ENCODE measurements at places on chromosomes 6 and 20. TPM values are rescaled to one million over a fixed set of nuclear protein-coding genes. Genes with fewer than 3 reads are reported as not detected.

- DNase-seq, result no peak
Observed at GRCh38 chr6:152078804-152079203, 271.3 kb downstream of the ESR1 start.

GRCh38 chr6:9405369-9405768 lies 970.0 kb upstream of the SLC35B3 start:
- no peak for DNase-seq

DNA sequence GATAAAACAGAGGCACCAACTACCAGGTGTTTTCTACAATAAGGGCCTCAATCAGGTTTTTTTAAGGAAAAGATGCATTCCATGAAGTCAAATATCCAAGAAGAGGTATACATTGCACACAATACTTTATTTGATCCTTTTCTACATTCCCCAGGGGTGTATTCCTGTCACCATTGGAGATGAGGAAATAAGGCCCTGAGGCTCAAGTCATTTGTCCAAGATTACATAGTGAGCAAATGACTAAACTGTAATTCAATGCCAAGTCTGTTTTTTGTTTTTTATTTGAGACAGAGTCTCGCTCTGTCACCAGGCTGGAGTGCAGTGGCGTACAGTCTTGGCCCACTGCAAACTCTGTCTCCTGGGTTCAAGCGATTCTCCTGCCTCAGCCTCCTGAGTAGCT lies 69.2 kb upstream of the CDYL start:
- no peak for DNase-seq

- DNase-seq, result no peak
Observed at GRCh38 chr6:46011188-46012085, 4.2 kb downstream of the CLIC5 start.

DNA sequence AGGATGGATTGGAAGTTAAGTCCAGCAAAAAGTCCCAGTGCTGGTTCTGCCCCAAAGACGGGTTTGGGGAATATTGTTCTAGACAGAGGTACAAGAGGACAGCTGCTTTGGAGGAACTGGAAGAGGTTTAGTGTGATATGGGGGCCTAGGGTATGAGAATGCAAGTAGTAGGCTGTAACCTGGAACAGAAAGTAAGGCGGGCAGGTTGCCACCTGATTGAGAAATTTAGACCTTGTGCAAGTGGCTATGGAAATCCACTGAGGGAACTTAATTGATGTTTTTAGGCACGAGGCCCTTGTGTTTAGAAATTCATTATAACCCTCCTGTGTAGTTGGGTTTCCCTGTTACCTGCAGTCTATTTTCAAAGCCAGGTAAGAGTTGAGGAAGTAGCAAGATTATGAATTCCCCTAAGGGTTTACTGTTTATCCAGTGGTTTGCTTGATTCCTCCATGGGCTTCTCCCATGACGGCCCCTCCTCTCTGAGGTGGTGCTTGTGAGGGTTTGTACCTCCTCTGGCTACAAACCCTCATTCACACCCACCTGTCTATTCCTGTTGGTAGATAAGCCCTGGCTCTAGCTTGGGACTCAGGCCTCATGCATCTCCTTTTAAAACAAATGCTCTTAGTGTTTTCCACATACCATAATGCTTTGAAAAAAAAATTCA lies 42.0 kb upstream of the BCAS1 start:
- DNase-seq, result peak; percentile 71

DNA sequence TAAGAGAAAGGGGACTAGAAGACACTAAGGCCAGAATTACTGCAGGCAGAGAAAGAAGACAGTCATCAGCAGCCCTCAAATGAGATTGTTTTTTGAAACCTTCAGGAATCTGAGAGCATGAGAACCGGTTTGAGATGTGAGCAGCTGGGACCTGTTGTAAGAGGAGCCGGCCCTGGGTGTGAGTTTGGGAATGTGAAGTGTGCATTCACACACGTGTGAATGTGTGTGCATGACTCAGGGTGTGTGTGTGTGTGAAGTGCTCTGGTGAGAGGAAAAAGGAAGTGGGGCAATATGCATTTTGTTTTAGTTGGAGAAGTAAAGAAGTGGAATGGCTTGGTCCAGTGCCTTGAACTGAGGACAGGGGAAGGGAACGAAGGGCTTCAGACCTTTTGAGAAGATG lies 4.3 kb downstream of the SCUBE3 start:
- no peak for DNase-seq

DNA sequence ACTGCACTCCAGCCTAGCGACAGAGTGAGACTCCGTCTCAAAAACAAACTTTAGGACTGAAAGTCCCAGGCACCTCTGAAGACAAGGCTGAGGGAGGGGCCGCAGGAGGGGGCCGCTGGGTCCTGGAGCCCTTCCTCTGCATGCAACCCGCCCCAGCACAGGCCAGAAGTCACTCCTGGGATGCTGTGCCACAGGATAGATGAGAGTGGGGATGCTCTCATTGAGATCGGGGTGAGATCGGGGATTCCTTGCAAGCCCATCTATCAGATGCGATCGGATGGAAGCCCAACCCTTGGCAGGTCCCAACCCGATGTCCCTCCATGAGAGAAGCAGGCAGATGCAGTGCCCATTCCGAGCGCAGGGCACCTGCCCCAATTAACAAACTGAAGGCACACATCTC lies 66.5 kb downstream of the WDR27 start:
- DNase-seq, result no peak

DNA sequence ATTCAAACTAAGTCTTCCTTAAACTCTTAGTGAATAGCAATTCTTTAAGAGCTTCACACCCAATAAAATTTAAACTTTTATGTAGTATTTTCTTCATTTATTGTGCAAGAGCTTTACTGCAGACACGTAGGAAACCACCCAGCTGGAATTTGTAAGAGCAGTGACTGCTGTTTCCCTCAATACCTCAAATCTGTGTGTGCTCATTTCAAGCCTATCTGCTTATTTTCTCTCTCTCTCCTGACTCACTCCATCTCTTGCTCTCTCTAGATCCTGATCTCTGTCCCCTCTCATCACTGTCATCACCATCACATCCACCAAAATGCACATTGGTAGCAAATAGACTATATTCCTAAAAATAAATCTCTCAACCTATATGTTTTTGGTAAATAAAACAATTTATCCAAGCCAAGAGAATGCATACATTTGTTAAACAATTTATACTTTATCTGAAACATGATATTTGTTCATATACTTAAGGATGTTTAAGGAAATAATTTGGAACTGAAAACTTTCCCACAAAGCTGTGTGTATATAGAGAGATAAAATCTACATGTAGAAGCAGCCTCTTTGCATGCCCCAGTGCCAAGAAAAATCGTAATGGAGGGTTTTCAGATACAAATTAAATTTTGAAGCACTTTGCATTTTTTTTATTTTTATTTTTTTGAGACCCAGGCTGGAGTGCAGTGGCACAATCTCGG lies 273.0 kb downstream of the TFAP2A start:
- DNase-seq, result no peak

DNA sequence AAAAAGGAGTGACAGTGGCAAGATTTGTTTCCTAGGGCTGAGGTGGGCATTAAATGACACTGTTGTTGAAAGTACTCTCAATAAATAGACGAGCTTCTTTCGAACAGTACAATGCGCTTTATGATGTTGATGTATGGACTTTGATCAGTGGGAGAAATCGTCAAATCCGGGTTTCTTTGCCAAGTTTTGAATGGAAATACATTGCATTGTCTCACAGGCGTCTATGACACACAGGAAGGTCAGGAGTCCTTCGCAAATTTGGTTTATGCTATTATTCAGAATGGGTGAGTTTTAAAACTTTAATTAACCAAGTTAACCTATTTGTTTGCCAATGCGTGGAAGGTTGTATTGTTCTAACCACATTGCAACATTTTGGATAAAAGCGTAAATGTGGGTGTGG lies 547.3 kb upstream of the SLC35B3 start:
- DNase-seq, result no peak

GRCh38 chr6:29593199-29593855 lies 8.4 kb downstream of the OR2H2 start:
- DNase-seq, result no peak

GRCh38 chr6:103799971-103800670 lies 1059.6 kb downstream of the HACE1 start:
- no peak for DNase-seq

DNA sequence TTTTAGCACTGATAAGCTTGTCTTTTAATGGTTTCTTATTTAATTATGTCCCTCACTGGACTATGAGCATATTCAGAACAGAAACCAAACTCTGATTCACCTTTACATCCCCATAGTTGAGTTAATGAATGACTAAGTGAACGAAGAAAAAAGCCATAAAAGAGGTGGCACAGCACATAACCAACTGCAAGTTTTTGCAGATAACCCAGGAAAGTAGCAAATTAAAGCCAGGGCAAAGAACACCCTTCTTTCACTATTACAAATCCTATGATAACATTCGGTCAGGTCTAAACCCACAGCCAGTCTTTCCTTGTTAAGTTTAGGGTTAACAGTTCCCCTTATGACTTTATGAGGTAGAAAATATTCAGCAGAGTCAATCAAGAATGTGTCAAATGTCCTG lies 102.7 kb downstream of the RIN2 start:
- no peak for DNase-seq

DNA sequence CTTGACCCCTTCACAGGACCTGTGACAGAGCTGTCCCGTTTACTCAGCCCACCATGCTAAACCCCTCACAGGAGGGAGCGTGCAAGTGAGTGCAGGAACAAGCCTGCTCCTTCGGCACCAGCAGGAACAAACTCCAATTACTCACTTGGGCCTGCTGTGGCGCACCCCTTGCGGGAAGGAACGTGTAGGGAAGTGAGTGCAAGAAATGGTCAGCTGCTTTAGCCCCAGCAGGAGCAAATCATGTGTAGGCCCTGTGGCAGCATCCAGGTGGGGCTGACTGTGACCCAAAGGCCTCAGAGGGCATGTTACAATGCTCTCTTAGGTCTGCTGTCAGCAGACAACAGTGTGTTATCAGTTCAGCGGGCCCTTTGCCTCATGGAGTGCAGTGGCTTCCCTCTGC lies 574.4 kb downstream of the PRKN start:
- DNase-seq, result peak; percentile 25

GRCh38 chr6:25629198-25629576 lies 22.8 kb upstream of the SCGN start:
- DNase-seq, result no peak

The CRISP2 gene
- not detected for total RNA-seq

The LY6G6D gene
- total RNA-seq, result not detected

The CCM2L gene
- total RNA-seq, result 4.2 TPM

The THBS2 gene
- total RNA-seq, result 14.8 TPM

The XKR7 gene
- not detected for total RNA-seq

The NMBR gene
- total RNA-seq, result not detected

The LAMA2 gene
- 57.4 TPM for total RNA-seq

The ARMH2 gene
- not detected for total RNA-seq
